ENCODE measurements at places on chromosomes 2 and 18.

DNA sequence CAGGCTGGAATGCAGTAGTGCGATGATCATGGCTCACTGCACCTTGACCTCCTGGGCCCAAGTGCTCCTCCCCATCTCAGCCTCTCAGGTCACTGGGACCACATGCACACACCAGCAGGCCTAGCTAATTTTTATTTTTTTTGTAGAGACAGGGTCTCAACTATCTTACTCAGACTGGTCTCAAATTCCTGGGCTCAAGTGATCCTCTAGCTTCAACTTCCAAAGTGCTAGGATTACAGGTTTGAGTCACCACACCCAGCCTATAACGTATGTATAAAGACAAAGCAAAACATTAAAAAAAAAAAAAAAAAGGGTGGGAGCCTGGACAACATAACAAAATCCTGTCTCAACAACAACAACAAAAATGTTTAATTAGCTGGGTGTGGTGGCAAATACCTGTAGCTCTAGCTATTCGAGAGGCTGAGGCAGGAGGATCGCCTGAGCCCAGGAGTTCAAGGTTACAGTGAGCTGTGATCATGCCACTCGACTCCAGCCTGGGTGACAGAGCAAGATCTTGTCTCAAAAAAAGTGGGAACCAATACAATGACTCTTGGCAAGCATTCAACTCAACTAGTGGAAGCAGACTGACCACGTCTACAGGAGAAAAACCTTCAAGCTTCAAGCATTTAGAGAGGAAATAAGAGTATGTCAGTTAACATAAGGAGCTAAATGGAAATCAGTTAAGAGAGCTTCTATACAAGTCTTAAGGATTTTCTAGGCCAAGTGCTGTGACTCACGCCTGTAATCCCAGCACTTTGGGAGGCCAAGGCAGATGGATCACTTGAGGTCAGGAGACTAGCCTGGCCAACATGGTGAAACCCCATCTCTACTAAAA is 2.6 kb downstream of the GTF3C2 start:
- DNase-seq = no peak

DNA sequence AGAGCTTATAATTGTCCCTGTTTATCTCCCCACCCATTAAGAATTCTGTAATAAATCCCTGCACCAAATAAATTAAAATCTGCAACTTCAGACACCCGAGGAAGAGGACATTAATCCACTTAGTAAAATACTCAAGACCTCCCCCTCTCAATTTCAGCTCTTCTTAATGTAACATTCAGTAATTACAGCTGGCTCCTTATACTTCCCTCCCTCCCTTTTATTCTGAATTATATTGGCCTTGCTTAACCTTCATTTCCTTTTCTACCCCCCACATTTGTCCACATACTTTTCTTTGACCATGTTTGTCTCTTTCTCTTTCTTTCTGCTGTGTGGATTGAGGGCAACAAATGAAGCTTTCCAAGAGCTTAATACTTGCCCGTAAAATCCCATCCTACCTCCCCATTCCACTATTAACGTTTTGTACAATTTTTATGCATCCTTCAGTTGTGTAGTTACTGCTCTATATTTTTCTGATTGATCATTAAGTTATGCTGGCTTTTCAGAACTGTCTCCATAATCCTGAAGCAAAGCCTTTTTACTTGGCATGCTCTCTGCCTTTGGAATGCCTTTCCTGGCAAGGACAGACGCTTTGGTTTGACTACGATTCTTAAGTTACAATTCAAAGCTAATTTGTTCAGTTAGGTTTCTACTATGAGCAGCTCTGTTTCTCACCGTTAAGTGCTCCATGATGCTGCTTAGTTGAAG is 580.1 kb downstream of the ZEB2 start:
- no peak for DNase-seq

DNA sequence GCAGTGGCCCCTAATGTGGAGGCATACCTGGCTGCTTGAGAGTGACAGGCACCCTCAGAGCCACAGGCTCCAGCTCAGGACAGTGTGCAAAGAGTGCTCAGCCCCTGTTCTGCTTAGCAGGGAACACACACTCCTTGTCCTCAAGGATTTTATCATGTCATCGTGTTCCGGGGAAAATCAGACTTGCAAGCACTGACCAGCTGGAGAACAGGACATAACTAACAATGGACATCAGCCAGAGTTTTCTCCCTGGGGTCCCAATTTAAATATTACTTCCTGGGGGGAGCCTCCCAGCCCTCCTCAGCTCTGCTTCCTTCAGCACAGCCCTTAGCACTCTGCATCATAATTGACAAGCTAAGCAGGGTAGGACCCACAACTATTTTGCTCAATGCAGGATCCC is 175.4 kb upstream of the ACAA2 start:
- DNase-seq = no peak

DNA sequence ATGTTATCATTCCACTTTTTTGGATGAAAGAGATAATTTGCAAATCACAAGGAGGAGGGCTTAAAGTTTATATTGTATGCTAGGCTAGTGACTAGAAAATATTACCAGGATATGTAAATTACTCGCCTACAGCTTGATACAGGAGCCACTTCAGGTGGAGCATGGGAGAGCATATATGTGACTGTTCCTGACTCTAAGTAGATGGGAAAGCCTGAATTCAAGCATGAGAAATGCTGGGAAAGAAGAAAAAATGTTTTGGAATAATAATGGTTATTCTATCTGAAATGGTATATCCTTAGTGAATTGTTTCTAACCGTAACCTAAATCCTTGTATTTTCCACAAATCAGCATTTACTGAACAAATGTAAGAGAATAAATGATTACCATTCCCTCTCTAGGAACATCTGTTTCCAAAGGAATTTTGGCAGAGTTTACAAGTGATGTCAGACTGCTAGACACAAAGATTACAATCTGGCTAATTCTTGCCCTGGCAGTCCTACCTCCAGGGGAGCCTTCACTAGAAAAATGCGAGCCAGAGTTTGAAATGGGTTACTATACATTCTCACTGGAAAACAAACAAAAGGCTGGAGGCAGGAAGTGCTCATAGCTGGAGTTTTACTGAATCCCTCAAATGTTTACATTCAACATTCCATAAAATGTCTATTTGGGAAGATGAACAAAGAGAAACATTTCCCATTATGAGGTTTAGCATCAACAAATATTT is 129.4 kb upstream of the MAPRE2 start:
- DNase-seq = no peak

GRCh38 chr18:51100385-51101120 is 70.5 kb downstream of the SMAD4 start:
- no peak for DNase-seq

DNA sequence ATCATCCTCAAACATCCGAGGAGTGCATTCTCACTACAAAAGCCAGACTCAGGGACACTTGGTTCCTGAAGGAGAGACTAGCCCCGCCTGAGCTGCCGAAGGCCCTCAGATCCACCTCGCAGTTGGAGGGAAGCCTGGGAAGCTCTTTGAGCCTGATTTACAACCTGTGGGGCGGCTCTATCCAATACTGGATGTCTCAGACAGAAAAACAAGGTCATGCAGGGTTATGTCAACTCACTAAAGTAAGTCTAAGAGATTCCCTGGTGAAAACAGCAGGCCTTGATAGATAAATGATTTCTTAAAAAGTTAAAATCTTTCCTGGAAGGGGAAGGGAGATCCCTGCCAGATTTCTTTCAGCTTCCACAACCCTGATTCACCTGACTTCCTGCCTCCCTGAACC is 284.3 kb downstream of the CYP26B1 start:
- DNase-seq = no peak

DNA sequence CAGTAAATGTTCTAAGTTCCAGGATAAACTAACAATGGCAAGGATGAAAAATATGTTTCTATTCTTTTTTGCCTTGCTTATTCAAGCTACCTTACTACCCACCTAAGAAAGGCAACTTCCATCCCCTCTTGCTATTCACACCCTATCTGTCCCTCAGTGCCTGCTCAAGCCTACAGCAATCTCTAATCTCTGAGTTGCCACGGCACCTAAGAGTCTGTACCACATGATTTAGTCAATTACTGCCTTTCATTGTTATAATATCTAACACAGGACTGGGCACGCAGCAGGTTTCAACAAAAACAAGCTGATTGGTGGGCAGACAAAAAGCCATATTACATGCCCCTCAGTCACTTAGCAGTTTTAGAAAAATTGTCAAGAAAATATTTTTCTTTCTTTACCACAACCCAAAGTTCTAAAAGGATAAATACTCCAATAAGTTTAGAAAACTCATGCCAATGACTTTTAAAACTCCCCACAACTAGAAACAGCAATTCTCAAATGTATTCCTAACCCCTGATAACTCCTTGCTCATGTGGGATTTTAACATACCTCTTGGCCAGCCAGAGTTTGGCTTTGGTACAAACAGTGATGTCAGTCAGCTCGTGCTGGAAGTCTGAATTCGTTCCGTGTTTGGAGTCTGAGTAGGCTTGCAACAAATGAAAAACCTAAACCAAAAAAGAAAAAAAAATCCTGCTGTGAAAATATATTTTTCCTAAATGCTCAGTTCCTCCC is 117.3 kb upstream of the ZFP36L2 start:
- DNase-seq = no peak

DNA sequence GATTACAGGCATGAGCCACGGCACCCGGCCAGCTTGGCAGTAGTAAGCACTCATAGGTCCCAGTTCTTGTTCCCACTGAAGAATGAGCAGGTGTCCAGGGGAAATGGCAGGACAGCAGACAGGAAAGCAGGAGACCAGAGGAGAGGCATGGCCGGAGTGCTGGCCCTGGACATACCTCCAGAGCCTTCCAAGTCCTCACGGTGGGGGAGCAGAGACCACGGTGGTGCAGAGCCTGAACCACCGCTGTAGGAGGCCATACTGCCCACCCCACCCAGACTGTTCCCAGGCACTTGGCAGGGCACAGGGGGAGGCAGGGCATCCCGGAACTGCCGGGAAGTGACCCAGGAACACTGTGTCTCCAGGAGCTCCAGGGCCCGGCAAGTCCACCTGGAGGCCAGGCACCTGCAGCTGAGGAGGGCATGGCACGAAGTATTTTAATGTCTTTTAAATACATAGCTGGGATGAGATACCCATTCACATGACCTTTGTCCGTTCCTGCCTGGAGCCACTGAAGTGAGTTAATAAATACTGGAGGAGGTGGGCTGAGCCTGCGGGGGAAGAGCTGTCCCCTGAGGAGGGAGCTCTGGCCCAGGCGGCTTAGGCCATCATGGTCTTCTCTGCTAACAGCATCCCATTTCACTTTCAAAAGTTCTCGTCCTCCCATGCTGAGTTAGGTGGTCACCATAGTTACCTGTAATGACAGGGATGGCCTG is 49.7 kb upstream of the TFCP2L1 start:
- DNase-seq = no peak

GRCh38 chr2:122077114-122077513 is 321.7 kb downstream of the TSN start:
- no peak for DNase-seq

- DNase-seq = no peak
Measured at GRCh38 chr2:199470361-199470671, 12.6 kb upstream of the SATB2 start.

GRCh38 chr18:10127729-10128128 is 213.9 kb downstream of the VAPA start:
- no peak for DNase-seq

DNA sequence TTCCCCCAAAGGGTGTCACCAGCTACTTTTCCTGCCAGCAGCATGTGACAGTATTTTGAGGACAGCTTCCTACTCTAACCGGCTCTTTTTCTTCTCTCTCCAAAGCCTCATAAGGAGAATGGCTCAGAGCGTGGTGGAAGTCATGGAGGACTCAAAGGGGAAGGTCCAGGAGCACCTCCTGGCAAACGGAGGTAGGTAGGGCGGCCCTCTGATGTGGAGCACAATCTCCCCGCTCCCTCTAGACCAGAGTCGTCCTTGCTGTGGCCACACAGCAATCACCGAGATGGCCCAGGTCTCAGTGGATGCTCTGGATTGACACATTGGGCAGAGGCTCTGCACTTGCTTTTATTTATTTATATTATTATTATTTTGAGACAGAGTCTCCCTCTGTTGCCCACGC is 32.4 kb downstream of the ATP6V1C2 start:
- DNase-seq = no peak

GRCh38 chr2:9830685-9831410 is 12.4 kb upstream of the TAF1B start:
- DNase-seq = no peak

DNA sequence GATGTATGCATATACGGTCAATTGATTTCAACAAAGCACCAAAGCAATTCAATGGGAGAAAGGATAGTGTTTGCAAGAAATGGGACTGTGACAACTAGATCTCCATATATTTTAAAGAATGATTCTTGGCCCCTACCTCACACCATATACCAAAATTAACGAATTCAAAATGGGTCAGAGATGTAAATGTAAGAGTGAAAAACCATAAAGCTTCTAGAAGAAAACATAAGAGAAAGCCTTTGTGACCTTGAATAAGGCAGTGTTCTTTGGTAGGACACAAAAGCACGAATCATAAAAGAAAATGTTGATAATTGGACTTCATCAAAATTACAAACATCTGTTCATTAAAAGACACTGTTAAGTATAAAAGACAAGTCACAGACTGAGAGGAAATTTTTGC is 5.0 kb upstream of the PROC start:
- no peak for DNase-seq

DNA sequence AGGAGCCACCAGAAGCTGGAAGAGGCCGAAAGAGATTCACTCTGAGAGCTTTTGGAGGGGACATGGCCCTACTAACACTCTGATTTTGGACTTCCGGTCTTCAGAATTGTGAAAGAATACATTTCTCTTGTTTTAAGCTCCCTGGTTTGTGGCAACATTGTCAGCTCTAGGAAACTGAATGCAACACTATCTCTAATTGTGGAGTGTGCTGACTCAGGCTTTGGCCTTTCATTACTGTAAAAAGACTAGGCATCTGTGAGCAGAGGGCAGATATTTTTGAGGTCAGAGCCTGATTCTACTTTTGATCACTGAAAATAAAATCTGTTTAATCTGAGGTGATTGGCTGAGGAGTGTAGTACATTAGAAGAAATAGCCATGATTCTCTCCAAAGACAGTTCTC is 185.4 kb upstream of the FAM98A start:
- no peak for DNase-seq

DNA sequence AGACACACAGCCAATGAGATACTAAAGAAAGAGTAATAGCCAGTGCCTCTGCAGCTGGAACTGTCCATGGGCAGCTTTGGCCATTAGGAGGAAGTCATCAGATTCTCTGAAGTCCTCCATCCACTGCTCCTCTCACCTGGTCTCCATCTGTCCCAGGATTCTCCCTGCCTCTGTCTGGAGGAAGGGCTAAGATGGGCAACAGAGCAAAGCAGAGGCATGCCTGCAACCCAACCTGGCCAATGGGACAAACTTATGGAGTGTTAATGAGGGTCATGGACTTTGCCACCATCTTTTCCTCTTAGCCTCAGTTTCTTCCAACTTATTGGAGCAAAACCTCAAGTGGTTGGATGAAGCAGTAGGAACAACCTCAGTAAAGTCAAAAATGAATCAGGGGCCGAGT is 91.5 kb upstream of the SIX3 start:
- no peak for DNase-seq

DNA sequence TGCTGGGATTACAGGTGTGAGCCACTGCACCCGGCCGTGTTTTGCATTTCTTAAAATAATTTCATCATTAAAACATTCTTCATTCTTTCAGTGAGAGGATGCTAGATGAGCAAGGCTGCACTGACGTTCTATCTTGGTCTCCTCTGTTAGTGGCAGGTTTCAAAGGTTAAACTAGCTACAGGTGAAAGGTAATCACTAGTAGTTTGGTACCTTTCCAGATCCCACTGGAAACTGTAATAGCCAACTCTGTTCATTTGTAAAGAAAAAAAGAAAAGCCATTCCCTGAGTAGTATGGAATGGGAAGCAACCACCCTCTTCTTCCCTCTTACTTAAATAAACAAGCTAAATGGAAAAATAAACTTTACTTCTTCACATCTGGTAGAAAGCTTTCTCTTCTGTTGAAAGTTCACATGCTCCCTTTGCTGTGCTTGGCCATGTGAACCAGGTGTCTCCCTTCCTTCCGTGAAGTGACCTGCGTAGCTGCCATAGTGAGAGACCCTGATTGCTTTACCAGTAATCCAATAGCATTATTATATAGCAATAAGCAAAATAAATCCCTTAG is 94.0 kb downstream of the GREB1L start:
- no peak for DNase-seq
